ENCODE measurements at places on chromosomes 4 and X.

GRCh38 chrX:105190252-105190853 is 30.1 kb downstream of the TEX13A start:
- no peak for DNase-seq

GRCh38 chr4:127632420-127633403 is at the start of gene INTU:
TSS of gene INTU (plus strand) at chr4:127632957. CDS start at chr4:127633035, 78 bp downstream.
- DNase-seq = no peak

DNA sequence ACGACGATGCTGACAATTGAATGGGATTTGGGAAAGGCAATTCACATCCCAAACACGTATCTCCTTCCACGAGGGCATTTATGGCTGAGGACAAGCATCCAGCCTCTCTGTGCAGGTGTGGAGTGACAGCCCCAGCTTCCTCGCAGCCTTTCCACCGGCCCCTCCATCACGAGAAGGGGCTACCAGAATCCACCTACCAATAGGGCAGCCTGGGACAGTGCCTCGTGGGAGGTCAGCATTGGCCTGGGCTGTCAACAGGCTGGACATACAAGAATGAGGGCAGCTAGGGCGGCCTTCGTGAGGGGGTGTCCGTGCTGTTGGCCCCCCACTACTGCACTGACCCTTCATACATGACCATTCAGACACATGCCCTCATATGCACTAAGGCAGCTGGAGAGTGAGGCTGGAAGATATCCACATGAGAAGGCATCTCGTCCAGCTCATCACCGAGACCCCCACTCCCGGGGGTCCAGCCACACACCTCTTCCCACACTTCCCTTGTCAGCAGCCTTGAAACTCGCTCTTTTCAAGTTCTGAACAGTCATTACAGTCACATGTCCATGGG is 81.0 kb upstream of the ADRA2C start:
- no peak for DNase-seq

- no peak for DNase-seq
Measured at GRCh38 chr4:81506731-81507130, 35.0 kb upstream of the RASGEF1B start.

All from activated T-helper 9 cell treated with anti-CD3 and anti-CD28 coated beads, Interleukin-2, amount 50 U/mL, for 16 hours (primary cell).